ENCODE measurements at places on chromosomes 2 and 18. TPM values are rescaled to one million over a fixed set of nuclear protein-coding genes. Genes with fewer than 3 reads are reported as not detected.

DNA sequence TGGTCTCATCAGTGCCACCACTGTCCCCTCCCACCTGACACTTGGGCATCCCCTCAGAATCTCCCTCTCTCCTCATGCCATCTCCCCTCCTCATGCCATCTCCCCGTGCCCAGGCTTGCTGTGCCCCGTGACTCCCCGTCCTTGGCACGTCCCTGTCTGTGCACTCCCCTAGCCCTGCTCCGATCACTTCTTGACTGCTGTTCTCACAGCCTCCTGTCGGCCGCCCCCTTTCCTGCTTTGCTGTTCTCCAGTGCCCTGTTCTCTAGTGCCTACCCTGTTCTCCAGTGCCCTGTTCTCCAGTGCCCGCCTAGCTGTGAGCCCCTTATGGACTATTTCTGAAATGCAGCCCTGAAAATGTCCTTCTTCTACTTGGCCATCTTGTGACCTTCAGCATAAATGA, 253.8 kb downstream of the ALPK2 start:
- no peak for DNase-seq

Gene ROCK2
- total RNA-seq: 16.3 TPM

GRCh38 chr2:64655018-64655664, 1.4 kb upstream of the SERTAD2 start:
- DNase-seq: no peak

- DNase-seq: no peak
Measured at GRCh38 chr2:216188956-216189355, 79.8 kb downstream of the XRCC5 start.

- no peak for DNase-seq
Measured at GRCh38 chr2:72745679-72746368, 80.0 kb downstream of the EXOC6B start.

DNA sequence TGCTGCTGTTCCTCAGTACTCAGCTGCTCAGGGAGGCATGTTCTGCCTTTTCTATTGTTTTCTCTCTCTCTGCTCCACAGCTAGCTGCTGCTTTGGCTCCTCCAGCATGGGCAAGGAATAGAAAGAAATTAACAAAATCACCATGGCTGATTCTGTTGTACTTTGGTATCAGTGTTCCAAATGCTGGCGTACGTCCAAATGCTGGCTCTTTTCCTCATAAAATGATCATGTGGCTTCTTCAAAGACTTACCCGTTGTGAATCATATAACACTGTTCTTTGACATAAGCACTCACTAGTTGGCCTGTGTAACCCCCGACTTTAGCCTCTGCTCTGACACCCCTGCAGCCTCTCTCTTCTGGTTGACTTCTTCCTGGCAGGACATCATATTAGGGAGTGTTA, 547.6 kb downstream of the CPS1 start:
- no peak for DNase-seq

- no peak for DNase-seq
Measured at GRCh38 chr2:172308253-172308935, 119.0 kb upstream of the ITGA6 start.

GRCh38 chr2:8144785-8145184, 537.1 kb upstream of the ID2 start:
- no peak for DNase-seq

GRCh38 chr2:85132397-85132796, 795 bp upstream of the TCF7L1 start:
- DNase-seq: no peak

DNA sequence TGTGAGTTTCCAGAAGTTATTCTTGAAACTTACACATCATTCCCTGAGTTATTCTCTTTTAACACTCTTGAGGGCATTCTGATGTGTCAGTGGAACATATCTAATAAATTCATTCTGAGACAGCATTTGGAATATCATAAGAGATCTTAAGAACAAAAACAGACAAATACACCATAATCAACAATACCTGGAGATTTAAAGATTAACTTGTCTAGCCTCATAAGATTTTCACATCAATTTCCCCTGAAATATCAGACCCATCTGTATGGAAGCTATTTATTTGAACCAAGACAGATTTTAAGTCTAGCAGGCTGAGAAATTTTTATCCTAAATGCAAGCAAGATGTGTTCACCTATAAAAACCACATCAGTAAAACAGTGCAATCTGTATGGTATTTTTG, 181.6 kb downstream of the NYAP2 start:
- no peak for DNase-seq

DNA sequence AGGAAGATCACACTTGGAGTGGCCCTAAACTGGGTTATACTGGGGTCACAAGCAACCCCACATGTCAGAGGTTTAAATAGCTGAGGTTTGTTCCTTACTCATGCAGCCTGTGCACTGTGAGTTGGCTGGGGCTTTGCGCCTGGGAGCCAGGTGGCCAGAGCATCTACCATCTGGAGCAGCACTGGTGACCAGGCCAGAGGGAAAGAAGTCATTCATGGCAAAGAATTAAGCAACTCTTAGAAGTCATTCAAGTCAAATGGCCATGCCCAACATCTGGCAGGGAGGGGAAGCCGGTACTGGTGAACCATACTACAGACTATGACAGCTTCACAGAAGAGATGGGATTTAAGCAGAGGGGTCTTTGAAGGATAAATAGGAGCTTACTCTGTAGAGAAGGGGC, 90.7 kb downstream of the POLR1A start:
- DNase-seq: no peak

- no peak for DNase-seq
Measured at GRCh38 chr2:157748371-157749142, 119.9 kb upstream of the ACVR1C start.

- DNase-seq: no peak
Measured at GRCh38 chr18:24502667-24503523, 42.5 kb downstream of the HRH4 start.

- no peak for DNase-seq
Measured at GRCh38 chr2:70888923-70889715, 46.6 kb upstream of the ATP6V1B1 start.

DNA sequence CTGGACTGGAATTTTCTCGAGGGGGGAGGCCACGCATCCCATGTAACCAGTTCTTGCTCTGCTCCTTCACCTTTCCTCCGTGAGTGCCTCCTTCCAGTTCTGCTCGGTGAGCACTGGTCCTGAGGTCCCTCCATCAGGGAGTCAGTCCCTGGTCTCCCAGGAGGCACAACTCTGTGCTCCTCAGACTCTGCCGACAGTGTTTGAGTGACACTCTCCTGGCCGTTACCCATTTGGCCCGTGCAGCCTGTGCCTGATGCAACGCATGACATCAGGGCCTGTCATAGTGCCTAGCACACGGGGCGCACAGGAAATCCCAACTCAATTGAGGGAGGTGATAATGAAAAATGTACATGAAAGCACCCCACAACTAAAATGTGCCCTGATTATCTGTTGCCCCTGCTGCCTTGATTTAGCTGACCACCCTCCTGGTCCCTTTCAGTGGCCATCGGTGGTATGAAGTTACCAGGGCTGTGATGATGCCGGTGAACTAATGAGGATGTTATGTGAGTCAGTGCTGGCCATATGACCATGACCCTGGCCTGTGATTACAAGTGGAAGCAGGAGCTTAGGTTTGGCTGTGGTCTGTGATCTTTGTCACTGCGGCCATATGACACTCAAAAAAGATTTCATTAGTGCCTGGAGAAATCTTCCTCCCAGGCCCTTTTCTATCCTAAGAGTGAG, 144.6 kb downstream of the TDRD15 start:
- DNase-seq: no peak

DNA sequence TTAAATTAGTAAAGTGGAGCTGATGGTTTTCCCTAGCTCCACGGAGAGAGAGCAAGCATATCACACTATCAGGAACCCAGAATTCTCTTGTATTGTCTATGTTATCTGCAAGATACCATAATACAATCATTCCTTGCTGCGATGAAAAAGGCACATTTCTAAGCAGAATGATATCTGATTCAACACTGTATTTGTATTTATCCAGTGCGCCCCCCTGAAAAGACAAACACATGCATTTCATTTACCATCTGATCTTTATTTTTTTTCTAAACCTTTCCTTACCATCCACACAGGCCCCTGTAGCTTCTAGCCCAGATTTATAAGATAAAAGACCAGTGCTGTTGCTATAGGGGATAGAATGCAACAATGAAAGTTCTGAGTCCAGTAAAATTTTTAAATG, 420.6 kb downstream of the TDRD15 start:
- DNase-seq: no peak

DNA sequence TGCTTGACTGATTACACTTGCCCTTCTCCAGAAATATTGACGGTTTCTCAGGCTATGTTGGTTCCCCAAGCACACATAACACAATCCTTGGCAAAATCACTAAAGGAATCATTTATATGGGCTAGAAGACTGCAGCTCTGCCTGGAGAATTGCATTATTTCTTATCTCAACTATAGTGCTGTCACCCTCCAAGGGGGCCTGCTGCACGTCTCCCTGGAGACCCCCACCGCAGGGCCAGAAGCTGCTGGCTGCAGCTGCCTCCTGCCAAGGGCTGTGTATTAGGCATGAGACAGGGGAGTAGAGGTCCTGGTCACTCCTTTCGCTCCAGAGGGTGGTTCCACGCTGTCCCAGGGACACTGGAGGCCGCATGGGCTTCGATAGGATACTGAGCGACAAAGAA, 76.6 kb downstream of the LRRC30 start:
- no peak for DNase-seq

GRCh38 chr2:27408601-27409320, 630 bp downstream of the PPM1G start:
- DNase-seq: no peak

DNA sequence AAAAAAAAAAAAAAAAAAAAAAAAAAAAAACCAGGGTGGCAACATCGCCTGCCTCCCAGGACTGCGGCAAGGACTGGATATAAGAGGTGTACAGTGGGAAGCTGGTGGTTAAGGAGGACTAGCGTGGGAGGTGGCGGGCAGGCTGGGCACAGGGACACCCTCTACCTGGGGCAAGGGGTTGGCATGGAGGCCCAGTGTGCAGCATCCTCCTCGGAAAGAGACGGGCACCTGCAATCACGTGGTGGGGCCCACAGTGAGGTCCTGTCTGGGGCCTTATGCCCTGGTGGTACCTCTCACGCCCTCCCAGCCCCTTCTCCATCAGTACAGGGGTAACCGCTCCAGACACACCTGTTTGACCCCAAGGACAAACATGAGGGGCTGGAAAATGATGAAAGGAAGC, 27.9 kb downstream of the PXDN start:
- DNase-seq: no peak

Gene FIGN
- total RNA-seq: not detected

GRCh38 chr2:204691911-204692510, 146.7 kb downstream of the PARD3B start:
- no peak for DNase-seq

DNA sequence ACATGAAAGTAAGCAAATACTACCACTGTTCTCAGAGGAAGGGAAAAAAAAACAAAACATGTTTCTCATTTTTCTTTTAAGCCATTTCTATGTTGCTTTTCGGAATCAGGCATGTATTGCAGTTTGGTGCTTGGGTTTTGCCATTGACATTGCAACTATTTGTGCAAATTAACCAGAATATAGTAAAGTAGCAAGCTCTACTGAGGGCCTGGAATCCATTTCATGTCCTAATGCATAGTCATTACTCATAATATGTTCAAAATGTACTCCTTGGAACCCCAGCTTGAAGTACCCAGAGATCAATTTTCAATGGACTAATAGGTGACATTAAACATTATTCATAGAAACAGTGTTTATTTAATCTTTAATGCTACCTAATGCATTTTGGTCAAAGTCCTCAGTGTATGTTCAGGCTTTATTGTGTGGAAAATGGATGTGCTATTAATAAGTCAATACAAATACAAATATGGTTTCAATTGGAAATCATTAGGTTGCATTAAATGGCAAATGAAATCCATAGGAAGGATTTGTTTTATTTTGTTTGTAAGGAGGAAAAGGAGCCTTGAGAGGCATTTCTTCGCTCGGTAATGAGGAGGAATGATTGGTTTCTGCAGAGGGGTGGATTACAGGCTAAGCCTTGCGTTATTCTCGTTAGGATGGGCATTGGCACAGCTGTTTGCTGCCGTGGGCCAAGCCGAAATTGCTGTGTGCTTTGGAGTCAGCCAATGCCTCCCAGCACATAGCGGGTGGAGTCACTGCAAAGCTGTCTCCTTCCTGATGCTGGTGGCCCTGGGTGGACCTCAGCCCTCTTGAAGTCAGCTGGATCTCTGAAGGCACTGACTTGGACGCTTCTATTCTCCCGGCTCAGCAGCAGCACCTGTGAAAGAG, 56.4 kb downstream of the MYCN start:
- DNase-seq: no peak

GRCh38 chr18:11392292-11392691, 217.1 kb upstream of the SLC35G4 start:
- DNase-seq: no peak

Gene MAP3K19
- not detected for total RNA-seq

- DNase-seq: no peak
Measured at GRCh38 chr2:104599787-104600510, 254.0 kb upstream of the POU3F3 start.

DNA sequence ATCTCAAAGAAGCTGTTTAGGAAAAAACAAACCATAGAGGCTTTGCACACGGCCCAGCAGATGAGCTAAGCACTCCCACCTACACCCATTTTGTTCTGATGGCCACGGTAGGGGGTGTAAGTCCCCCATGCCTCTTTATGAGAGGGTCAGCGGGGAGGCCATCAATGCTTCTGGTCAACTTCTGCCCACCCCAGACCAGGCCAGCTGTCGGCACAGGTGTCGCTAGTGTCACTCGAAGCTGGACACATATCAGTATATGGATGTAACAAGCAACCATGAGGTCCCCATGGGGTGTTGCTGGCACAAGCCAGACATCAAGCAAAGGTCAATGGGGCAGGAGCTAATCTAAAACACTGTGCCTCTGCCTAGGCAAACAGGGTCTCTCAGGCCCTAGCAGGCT, 23.7 kb upstream of the SLC35F6 start:
- no peak for DNase-seq

DNA sequence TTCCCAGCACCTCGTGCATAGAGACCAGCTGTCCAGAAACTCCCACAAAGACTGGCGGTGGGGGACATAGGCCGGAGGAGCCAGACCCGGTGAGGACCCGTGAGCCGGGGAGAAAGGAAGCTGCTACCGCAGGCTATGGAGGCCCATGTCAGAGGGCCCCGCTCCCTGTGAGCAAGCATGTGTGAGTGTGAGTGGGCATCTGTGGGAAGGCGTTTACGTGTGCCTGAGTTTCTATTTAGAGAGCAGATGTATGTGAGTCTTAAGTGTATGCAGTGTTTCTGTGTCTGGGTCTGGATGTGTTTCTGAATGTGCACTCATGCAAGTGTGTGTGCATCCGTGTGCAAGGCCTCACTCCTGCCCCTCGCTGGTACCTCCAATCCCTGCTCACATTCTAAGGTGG, 187.8 kb upstream of the RAB6C start:
- no peak for DNase-seq

Gene UGT1A3
- not detected for total RNA-seq

DNA sequence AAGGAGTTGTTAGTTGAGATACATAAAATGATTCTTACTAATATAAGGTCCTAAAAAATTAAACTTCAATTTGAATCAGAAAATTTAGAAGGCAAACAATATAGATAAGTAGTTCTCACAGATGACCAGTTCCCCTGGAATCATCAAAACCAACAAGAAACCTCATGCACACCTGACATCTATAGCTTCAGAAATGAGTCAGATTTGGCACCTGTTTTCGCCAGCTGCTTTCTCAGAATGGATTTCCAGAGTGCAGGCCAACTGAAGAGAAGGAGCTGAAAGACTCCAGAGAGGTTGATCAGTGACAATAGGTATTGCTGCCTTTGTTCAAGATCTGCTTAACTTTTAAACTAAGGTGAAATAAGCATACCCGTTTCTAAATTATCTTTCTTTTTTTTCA, 192.4 kb downstream of the RDH14 start:
- DNase-seq: no peak

Data from GM12878 (cell line).